Panc1 (cell line): ENCODE measurements at places on chromosomes 3 and 15.

DNA sequence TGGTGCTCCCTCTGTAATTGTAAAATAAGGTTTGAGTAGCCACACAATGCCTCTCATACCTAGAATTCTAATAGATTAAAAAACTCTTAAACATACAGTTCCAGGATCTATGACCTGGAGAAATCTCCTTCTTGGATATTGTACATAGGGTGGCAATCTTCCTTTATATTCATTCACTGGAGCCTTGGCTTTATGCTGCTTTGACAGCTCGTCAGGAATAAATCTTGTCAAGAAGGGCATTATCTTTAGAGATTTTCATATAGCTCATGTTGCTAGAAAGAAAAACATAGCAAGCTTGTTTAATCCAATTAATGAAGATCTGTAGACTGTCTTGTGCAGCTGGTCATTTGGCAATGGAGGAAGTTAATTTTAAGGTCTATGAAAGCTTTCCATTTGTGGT is 131.1 kb downstream of the PYDC2 start:
- DNase-seq, result no peak

- no peak for DNase-seq
Measured at GRCh38 chr3:144011251-144011799, 39.7 kb downstream of the DIPK2A start.

GRCh38 chr15:55652359-55652758 is 64.2 kb upstream of the PYGO1 start:
- no peak for DNase-seq

DNA sequence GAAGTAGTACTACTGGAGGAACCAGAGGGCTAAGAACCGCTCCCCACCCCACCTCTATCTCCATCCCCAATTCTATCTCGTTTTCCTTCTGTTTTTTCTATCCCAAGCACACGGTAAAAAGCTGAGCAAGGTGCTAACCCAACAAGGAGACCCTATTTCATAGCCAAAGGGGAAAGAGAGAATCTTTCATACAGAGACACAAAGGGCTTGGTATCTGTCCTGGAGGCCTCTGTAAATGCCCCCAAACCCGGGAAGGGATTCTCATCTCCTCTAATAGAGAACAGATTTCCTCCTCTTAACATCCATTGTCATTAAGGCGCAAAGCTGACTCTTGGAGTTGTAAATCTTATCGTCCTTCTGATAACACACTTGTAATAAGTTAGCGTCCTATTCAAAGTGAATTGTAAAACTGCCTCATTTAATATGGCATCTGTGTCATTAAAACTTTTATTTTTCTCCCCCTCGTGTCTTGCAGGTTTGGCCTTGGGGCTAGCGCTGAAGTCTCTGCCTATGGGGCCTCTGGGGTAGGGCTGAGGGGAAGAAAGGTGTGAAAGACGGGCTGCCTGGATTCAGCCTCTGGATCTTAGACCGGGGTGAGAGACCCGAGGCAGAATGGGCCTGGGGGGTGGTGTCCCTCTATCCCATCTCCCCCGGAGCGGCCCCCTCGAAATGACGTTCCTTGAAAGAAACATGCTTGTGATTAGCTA is 12.1 kb downstream of the NR2F2 start:
- no peak for DNase-seq

DNA sequence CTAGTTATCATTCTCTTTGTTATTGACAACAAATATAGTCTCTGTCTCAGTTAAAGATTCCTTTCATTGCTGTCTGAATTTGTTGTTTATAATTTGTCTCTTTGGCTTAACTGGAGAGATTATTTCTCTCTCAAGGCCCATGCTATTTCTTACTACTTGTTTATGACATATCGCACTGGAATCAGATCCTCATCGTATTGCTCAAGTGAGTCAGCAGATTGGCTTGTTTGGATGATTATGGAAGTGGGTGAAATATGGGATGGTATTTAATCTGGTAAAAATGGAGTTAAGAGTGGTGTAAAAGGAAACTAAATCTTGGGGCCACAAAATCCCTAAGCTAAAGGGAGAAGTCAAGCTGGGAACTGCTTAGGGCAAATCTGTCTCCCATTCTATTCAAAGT is 613.1 kb downstream of the SI start:
- no peak for DNase-seq

- no peak for DNase-seq
Measured at GRCh38 chr3:115836944-115837343, 213.6 kb downstream of the GAP43 start.

- DNase-seq, result no peak
Measured at GRCh38 chr15:22874966-22875365, 36.5 kb downstream of the NIPA2 start.

GRCh38 chr15:90838544-90838943 is 29.8 kb upstream of the FURIN start:
- DNase-seq, result no peak

DNA sequence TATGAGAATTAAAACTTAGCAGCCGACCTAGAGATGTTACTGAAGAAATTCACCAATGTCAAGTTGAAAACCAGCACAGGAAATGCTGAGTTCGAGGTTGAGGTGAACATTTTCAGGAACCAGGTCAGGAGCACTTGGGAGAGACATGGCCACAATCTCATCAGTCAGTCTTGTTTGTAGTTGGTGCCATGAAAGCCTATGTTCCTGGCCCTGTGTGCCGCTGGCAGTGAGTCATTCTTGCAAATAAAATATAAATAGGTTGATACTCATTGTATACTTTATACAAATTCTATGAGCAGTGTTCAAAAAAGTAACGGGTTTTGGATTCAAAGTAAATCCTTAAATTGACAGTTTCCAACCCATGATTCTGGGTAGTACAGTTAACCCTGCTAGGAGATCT is 1.5 kb upstream of the FSIP1 start:
- DNase-seq, result no peak

GRCh38 chr3:69881756-69882428 is 117.6 kb upstream of the SAMMSON start:
- no peak for DNase-seq

DNA sequence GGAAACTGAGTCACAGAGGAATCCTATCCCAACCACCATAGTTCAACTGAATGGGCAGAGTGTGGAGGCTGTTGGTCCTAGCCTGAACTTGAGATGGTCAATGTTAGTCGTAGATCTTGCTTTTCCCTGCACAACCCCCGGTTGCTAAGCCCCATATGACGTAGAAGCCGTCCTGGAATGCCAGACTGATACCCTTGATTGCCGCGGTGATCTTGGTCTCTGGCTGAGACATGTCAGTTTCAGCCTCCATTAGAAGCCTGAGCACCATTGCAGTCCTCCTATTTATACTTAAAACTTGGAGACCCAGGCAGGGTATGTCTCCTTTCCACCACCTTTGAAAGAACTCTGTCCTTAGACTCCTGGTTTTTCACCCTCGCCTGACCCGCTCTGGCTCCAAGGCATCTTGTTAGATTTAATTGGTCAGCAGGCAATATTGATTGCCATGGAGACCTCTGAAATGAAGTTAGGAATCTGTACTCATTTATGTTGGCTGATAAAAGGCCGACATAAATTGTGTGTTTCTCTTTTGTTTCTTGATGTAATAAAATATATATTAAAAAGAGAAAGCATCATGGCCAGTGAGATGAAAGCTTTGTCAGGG is 53.4 kb downstream of the RPLP1 start:
- DNase-seq, result no peak

DNA sequence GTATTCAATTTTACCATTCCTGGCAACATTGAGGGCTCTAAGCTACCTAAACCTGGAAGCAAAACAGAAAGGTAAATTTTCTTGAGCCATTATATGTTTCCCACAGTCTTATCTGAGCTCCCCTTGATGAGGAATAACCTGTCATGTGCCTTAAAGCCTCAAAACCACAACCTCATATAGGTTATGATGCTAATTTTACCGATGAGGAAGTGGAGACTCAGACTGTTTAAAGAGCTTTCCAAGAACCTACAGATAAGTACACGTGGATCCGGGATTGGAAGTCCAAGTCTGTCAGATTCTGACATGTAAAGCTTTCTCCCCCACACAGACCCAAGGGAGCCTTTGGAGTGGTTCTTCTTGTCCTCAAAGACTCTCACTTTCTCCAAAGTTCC is 140.5 kb downstream of the SEMA6D start:
- DNase-seq, result no peak

DNA sequence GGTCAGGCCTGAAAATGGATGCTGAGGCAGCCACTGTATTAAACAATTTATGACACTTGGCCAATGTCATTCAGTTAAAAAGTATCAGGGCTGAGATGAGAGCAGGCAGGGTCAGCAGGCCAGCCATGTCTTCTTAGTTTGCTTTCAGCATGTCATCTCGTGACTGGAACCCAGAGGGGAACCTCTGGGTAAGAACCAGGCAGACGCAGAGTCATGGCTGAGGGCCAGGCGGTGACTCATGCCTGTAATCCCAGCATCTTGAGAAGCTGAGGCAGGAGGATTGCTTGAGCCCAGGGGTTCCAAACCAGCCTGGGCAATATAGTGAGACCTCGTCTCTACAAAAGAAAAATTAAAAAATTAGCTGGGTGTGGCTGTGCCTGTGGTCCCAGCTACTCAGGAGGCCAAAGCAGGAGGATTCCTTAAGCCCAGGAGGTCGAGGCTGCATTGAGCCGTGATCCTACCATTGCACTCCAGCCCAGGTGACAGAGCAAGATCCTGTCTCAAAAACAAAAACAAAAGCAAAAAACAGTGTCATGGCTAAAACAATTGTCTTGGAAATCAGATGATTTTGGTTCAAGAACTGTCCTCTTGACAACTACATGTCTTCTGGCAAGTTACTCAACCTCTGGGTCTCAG is 11.7 kb downstream of the BCL2L10 start:
- DNase-seq, result peak; percentile 80

DNA sequence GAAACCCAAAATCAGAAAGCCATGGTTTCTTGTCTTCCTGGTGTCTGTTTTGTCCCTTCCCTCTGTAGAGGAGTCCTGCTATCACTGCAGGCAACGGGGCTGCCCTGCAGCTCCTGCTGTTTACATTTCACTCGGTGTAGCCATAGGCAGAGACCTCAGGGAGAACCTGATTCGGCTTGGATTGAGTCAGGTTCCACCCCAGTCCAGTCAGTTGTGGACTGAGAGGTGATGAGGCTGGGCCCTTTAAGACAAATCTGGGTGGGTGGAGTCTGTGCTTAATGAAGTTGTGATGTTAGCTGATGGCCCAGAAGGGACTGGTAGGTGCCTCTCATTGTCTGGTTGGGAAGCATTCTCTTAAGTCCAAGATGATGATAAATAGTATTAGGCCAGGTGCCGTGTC is 35.7 kb downstream of the FLNB start:
- DNase-seq, result no peak

GRCh38 chr3:38327335-38328009 is 19.1 kb upstream of the XYLB start:
- no peak for DNase-seq

GRCh38 chr15:100174159-100174903 is 167.4 kb downstream of the ADAMTS17 start:
- no peak for DNase-seq

DNA sequence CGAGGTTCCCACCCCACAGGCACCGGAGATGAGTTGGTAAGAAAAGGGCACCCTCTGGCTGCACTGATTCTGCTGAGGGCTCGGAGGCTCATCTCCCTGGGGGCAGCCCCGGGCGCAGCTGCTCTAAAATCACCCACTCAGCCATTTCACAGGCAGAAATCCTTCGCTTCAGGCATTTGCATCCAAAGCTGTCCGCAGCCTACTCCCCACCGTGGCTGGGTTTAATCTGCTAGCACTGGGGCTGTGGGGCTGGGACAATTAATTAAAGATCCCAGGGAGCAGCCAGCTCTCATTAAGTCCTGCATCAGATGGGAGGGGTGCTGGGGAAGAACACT is 104.3 kb upstream of the PRR20G start:
- DNase-seq, result no peak

DNA sequence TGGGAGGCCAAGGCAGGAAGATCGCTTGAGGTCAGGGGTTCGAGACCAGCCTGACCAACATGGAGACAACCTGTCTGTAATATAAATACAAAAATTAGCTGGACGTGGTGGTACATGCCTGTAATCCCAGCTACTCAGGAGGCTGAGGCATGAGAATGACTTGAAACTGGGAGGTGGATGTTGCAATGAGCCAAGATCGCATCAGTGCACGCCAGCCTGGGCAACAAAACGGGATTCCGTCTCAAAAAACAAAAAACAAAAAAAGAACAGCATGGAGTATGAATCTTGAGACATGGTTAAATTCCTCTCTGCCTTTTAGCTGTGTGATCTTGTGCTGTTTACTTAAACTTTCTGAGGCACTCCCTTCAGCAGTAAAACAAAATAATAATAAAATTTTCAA is 244.9 kb downstream of the FGF12 start:
- DNase-seq, result no peak

- DNase-seq, result no peak
Measured at GRCh38 chr3:33041909-33042308, 55.0 kb downstream of the GLB1 start.

GRCh38 chr3:115788921-115789470 is 165.7 kb downstream of the GAP43 start:
- DNase-seq, result no peak

- DNase-seq, result no peak
Measured at GRCh38 chr3:42876940-42877720, 1.5 kb upstream of the CYP8B1 start.

- DNase-seq, result no peak
Measured at GRCh38 chr15:49622561-49622960, 1.7 kb downstream of the DTWD1 start.

GRCh38 chr3:79204351-79204750 is 563.4 kb downstream of the ROBO1 start:
- no peak for DNase-seq

GRCh38 chr3:134366928-134367811 is 7.1 kb downstream of the AMOTL2 start:
- no peak for DNase-seq

GRCh38 chr15:34133511-34133910 is 31.6 kb downstream of the PGBD4 start:
- DNase-seq, result no peak

- DNase-seq, result no peak
Measured at GRCh38 chr15:28002136-28002861, 96.8 kb downstream of the OCA2 start.

DNA sequence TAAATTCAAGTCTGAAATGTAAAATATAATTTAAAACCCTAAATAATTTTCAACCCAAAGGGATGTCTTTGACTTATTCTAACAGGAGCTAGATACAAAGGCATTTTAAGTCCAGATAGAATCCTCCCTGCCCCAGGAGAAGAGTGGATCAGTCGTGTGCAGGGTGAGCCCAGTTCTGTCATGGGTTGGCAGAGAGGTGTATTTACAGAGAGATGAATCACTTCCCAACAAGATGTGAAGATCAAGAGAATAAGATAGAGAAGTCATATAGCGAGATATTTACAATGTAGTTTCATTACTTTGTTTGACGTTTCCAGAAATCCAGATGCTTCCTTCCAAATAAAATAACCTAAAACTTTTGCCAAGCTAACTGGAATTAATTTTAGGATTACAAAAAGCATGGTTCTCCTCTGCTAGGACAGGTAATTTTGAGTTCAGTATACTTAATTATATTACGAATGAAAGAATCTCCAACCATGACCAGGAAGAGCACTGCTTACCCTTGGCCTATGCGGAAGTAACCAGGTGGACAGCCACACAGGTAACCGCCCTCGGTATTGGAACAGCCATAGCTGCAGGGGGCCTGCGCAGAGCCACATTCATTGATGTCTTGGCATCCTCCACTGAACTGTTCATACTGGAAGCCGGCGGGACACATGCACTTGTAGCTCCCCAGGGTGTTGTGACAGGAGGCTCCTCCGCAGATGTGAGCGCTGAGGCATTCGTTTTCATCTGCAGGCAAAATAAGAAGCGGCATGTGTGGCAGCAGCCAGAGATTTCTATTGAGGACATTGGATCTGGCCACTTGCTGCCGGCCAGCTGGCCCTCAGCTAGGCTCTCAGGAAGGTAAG is 84.0 kb downstream of the DUT start:
- DNase-seq, result peak; percentile 33
